ENCODE measurements at places on chromosomes 3 and 15.

- DNase-seq: no peak
Measured at GRCh38 chr3:124373524-124373923, 356.7 kb upstream of the UMPS start.

DNA sequence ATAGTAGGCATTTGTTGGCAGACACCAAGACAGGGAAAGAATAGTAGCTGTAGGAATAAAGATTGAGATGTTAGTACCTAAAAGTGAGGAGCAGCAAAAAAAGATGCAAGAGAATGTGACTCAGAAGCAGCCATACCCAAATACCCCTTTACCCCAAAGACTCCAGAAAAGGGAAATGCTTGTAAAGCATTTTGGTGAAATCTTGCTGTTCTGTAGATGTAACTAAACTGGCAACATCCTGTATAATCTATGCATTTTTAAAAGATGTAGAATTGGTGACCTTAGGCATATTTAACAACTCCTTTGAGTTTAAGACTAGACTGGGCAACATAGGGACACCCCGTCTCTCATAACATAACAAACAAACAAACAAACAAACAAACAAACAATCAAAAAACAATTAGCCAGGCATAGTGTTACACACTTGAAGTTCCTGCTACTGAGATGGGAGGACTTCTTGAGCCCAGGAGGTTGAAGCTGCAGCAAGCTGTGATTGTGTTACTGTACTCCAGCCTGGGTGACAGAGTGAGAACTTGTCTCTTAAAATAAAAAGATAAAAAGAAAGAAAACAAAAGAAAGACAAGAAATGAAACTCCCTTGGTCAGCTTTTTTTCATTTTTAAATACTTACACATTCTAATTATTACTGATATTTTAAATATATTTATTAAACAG is 361.5 kb upstream of the KCNH8 start:
- no peak for DNase-seq

DNA sequence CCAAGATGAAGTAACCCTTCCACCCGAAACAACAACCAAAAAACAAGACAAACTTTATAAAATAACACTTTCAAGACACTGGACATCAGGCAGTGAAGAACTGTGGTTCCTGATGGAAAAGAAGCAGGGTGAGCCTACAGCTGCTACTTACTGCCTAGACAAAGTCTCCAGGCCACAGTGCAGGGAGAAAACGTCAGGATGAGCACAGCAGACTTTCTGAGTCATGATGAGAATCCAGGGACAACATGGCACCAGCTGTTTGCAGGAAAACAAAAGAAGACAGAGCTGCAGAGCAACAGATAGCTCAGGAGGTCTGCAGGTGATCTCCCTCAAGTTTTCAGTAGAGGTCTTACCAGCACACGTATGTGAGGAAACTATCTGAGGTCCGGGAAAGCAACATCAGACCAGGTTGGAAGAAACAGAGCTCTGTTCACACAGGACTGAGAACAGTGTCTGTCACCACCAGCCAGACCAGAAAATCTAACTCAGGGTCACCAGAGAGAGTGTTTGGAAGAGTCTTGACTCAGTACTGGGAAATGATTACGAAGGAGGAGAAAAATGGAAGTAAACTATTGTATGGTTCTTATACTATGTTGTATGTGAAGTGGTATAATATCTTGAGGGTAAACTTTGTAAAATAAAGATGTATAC is 108.9 kb downstream of the ANO10 start:
- no peak for DNase-seq

DNA sequence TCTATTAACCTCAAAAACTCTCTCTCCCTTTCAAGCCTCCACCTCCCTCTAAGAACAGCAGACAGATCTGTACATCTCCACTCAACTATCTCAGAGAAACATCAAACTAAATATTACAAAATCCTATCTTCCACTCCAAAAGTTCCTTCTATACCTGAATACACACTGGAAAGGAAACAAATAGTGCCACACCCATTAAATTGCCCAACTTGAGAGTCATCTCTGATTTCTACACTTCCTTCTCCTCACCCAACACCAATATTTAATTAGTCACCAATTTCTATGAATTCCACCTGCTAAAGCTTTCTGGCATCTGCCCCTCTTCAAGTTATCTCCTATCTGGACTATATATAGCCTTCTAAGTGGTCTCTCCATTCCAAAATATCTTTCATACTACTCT is 65.8 kb downstream of the PEAK1 start:
- DNase-seq: no peak

DNA sequence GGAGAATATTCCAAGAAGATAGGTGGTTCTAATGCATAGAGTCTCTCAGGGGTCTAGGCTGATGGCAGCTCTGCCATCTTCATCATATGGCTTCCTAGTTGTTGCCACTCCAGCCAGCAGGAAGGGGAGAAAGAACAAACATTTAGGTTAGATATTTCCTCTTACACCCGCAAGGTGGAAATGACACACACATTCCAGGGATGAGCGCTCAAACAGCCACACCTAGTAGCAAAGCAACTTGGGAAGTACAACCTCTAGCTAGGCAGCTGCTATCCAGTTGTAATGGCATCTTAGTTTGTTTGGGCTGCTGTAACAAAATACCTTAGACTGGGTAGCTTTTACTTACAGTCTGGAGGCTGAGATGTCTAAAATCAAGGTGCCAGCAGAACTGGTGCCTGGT is 51.9 kb upstream of the ADAMTSL3 start:
- DNase-seq: no peak

GRCh38 chr15:25737218-25737643 is 125.9 kb downstream of the ATP10A start:
- DNase-seq: no peak

- DNase-seq: no peak
Measured at GRCh38 chr3:95302044-95302443, 1239.2 kb downstream of the NSUN3 start.

DNA sequence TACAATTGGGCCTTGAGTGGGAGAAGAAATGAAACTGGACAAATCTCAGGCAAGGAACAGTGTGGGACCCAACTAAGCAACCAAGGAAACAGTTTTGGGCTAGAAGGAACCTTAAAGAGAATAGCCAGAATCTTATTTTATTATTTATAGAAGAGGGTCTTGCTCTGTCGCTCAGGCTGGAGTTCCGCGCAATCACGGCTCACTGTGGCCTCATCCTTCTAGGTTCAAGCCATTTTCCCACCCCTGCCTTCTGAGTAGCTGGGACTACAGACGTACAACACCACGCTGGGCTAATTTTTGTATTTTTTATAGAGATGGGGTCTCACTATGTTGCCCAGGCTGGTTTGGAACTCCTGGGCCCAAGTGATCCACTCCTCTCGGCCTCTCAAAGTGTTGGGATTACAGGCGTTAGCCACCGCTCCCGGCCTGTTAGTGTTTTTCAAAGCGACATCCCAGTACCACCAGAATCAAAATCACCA is 734 bp upstream of the WDR76 start:
- no peak for DNase-seq

DNA sequence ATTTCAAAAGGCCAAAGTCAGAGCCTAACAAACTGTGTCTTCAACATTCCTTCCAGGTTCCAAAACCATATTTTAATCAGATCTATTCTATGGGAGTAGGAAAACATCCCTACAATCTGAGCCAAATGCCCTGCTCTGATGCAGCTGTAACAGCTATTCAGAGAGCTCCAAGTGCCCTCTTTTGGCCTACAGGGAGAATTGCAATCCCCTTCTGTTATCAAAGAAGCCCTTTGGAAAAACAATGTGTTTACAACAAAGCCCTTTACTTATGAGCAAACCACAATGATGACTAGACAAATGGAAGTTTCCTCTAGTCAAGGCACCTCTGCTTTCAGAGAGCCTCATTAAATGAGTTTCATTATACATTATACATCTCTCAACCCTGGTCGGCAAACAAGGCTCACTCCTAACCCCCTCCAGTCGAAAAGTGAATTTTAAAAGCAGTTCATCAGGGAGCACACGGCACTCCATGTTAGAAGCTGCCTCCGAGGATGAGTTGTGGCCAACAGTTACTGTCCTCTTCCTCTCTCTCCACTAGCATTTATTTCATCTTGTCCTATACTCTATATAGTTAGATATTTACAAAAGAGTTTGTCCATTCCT is 42.6 kb upstream of the TMCO5A start:
- peak; percentile 4 for DNase-seq

DNA sequence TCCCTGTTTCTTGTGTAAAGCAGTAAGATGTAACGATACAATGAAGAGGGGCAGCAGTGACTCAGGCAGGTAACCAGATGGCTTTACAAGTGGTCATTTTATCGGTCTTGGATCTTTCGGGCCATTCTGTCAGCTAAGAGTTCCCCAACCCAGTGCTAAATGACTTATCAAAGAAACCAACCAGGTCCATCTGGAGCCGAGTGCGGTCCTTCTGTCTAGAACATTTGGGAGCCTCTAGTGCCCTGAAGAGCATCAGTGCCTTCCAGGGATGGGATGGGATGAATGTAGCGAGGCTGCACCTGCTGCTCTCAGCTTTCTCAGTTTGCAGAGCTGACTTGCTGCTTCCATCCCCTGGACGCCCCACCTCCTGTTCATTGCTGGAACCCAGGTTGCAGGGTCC is 131.7 kb upstream of the AGBL1 start:
- DNase-seq: no peak

DNA sequence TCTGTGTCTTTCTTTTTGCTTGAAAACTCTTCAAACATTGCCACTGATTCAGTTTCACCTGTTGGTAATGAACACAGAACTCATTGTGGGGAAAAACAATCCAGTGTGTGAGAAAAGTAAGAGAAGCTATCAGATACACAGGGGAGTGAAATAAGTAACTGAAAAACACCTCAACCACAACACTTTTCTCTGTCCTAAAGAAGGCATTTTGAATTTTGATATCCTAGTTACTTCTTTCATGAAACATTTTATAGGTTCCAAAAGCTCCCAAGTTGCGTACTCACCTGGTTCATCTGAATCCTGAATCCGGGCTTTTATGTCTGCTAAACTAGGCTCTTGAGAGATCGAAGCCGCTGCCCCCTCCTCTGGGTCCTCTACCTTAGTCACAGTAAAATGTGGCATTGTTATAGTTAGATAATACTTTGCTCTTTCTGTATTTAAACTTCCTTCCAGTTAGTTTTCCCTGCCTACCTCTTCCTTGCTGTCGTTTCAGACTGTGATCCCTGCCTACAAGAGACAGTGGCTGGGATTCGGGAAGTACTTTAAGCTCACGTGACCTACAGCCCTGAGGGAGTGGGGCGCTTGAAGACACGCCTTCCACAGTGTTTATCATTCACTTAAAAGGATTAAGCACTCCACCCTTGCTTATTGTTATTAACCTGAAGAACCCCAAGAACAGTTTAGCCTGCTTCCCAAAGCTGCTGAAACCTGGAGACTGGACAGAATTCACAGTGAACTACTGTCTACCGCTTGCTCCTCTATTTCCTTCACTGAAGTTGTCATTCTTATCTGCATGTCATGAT is 19.1 kb downstream of the SLC12A6 start:
- peak; percentile 44 for DNase-seq

DNA sequence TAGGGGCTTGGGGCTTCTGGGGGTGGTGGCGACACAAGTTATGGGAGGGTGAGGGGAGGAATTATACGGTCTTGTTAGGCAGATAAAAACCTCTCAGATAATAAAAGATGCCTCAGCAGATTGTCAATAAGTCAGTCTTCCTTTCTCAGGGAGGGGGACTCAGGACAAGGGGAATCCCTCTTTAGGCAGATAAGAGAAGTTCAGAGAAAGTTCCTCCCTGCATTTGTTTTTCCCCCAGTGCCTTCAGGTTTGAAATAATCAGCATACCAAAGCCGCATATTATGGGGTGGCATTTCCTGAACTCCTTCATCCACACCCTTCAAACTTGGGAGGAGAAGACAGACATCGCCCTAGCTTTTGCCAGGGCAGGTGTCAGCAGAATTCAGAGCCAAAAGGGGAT is 8.5 kb downstream of the PPCDC start:
- no peak for DNase-seq

DNA sequence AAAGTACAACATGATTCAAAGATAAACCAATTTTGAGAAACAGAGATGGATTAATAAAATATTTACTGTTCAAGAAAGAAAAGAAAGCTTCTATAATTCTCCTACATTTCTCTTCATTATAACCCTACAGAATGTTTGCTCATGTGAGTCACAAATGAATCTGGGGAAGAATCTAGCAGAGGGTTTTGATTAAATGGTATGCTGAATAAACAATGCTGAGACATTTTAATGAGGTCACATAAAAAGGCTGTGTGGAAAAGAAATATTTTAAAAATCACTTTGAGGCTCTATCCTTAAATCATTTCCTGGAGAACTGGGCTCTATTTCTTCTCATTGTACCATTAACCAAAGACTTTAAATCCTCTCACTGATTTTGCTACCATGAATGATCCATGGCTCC is 727.7 kb downstream of the NTRK3 start:
- no peak for DNase-seq

GRCh38 chr3:69462826-69463100 is 76.9 kb upstream of the FRMD4B start:
- no peak for DNase-seq

GRCh38 chr3:162292409-162292808 is 795.8 kb downstream of the OTOL1 start:
- DNase-seq: no peak

DNA sequence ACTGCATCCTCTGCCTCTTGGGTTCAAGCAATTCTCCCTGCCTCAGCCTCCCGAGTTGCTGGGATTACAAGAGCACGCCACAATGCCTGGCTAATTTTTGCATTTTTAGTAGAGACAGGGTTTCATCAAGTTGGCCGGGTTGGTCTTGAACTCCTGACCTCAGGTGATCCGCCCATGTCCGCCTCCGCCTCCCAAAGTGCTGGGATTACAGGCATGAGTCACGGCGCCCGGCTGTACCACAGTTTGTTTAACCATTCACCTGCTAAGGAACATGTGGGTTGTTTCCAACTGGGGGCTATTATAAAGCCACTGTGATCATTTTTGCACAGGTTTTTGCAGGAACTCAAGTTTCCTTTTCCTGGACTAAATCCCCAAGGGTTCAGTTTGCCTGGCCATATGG is 123.2 kb upstream of the RAP2B start:
- DNase-seq: no peak

GRCh38 chr15:69755551-69756310 is 303.1 kb downstream of the RPLP1 start:
- peak; percentile 66 for DNase-seq

DNA sequence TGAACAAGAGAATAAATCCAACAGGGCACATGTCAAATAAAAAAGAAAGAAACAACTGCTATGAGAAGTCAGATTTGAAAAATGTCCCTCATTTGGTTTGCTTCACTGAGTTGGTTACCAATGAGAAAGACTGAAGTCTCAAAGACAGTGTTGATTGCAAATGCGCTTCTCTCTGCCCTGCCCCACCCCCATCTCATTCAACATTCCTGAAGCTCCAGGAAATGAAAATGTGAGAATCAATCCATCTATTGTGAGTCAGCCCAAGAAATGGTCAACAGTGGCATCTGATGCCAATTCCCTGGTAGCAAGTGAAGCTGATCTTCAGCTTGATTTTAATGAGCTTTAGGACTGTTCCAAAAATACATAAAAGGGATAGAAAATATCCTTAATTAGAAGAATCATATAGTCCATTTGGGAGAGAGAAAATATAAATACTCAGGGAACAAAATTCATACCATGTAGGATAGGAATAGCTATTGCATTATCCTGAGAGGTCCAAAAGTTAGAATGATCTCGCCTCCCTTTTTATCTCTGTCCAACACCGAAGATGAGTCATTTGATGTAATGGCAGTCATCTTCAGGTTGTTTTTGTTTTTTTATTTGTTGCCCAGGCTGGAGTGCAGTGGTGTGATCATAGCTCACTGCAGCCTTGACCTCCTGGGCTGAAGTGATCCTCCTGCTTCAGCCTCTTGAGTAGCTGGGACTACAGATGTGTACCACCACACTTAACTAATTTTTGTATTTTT is 200.3 kb upstream of the UMPS start:
- no peak for DNase-seq
